COR-L47 (cell line): ENCODE measurements at places on chromosomes 12 and 14.

GRCh38 chr12:105167346-105167745, 59.8 kb downstream of the WASHC4 start:
- no peak for DNase-seq

GRCh38 chr14:27223906-27224305, 626.1 kb upstream of the NOVA1 start:
- DNase-seq, result no peak

- no peak for DNase-seq
These were observed 691.1 kb downstream of the FLRT2 start for GRCh38 chr14:86221000-86221399.

- no peak for DNase-seq
These were observed 10.7 kb upstream of the ARID4A start for GRCh38 chr14:58287607-58288042.

GRCh38 chr12:92945659-92946220, 16.6 kb upstream of the EEA1 start:
- no peak for DNase-seq

DNA sequence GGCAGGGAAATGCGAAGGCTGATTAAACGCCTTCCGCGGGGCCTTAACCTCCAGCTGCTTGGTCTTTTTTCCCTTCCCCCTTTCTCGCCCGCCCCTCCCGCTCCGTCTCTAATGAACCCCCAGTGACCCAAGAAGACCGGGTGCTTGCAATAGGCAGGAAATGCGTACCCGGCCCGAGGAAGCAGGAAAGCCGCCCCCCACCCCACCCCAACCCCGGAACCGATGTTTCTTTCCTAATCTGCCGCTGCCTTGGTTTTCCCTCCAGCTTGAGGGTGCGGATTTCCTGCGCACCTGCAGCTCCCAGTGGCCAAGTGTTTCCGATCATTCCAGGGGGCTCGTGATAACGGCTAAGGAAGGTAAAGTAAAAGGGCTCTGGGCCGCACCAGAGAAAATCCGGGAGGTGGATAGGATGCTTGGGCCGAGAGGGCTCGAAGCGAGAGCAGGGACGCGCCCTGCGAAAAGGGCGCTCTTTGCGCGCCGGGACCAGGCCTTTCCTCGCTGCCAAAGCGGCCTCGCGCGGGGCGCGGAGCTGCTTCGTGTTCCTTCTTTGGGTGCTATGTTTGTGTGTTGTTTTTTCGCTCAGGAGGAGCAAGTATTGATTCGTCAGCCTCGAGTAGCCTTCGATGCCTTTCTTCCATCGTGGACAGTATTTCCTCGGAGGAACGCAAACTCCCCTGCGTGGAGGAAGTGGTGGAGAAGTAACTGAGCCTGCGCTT, 983 bp downstream of the MYF6 start:
- DNase-seq, result no peak

DNA sequence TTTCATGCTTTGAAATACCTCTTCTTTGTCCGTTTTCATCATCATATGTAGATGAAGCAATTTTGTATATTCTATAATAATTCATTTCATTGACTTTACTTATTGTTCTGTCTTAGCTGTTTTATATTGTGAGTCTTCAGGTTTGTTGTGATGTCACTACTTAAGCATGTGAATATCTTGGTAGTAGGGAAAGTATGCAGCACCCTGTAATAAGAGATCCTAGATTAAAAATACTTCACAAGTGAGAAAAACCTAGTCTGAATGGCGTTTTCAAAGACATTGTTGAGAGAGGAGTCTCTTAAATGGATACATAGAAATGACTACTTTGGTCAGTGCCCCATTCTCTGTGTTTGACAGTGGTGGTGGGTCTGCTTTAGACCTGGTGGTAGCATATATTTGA, 61.4 kb downstream of the SLC16A7 start:
- no peak for DNase-seq

- no peak for DNase-seq
These were observed 3.0 kb downstream of the EVL start for GRCh38 chr14:100067971-100068959.

DNA sequence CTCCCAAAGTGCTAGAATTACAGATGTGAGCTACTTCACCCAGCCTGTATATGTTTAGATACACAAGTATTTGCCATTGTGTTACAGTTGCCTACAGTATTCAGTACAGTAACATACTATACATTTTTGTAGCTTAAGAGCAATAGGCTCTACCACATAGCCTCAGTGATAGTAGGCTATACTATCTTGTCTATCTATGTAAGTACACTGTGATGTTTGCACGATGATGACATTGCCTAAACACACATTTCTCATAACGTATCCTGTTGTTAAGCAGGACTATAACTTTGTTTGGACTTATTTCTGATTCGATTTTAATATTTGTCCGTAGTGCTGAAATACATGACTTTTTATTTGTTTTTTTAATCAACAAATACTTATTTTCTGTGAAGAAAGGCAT, 129.2 kb downstream of the PCNX1 start:
- no peak for DNase-seq

- no peak for DNase-seq
These were observed 105.4 kb downstream of the PAPLN start for GRCh38 chr14:73342670-73343069.

DNA sequence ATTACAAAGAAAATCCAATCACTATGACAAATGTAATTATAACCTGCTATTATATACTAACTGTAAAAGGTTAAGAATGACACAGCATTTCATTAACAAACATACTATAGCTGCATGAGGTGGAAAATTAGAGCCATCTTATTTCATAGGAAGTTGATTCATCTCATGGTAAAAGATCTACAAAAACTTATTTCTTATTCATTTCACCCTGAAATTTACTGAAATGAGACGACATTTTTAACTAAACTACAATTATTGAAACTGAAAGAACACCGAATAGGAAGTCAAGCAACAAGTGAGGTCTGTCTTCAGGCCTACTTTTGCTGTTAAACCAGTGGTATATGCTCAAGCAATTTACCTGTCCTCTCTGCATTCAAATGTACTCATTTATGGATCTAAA, 87.2 kb downstream of the CEP83 start:
- DNase-seq, result no peak
